ENCODE measurements at places on chromosomes 16 and 17.

DNA sequence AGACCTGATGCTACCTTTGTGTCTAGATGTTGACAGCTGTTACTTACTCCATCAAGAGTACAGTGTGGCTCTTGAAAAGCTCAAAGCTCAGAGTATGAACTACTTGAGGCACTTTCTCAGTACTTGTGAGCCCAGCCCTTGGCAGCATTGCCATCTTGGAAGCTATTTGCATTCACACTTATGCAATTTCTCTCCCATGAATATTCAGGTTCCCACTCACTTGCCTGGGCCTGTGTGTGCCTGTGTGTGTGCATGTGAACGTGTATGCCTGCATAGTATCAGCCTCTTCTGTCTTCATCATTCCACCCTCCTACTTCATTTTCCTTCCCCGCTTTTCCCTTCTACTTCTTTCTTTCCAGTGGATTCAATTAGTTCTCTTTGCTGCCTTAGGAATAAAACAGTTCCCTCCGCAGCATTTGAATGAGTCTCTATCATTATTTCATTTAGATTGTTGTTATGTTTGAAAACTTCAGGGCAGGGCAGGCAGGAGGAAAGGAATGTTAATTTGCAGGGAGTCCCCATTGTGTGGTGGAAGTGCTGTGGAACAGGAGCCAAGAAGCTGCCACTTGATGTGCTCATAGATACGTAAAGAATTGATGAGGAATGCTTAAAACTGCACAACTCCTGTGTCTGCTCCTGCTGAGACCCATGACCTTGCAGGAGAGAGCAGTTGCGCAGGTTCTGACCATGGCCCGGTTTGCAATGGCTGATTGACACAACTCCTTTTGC, 58.9 kb downstream of the HS3ST4 start:
- no peak for DNase-seq

DNA sequence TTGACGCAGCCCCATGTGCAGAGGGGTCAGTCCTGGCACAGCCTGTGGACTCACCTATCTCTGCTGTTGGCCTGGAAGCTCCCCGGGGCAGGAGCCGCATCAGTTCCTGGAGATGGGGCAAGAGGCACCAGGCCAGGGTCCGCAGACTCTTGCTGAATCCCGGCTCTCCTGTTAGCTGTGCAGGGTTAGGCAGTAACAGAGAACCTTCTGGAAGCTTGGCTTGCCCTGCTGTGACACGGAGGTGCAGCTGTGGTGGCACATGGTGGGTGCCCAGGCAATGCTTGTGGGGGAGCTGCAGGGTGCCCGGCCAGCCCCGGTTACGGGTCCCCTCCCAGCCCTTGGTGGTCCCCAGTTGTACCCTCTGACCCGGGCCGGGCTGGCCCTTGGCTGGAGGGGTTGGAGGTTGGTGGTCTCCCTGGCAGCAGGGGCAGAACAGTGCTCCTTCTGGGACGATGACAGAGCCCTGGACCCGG, 26.0 kb upstream of the ZNF469 start:
- no peak for DNase-seq

DNA sequence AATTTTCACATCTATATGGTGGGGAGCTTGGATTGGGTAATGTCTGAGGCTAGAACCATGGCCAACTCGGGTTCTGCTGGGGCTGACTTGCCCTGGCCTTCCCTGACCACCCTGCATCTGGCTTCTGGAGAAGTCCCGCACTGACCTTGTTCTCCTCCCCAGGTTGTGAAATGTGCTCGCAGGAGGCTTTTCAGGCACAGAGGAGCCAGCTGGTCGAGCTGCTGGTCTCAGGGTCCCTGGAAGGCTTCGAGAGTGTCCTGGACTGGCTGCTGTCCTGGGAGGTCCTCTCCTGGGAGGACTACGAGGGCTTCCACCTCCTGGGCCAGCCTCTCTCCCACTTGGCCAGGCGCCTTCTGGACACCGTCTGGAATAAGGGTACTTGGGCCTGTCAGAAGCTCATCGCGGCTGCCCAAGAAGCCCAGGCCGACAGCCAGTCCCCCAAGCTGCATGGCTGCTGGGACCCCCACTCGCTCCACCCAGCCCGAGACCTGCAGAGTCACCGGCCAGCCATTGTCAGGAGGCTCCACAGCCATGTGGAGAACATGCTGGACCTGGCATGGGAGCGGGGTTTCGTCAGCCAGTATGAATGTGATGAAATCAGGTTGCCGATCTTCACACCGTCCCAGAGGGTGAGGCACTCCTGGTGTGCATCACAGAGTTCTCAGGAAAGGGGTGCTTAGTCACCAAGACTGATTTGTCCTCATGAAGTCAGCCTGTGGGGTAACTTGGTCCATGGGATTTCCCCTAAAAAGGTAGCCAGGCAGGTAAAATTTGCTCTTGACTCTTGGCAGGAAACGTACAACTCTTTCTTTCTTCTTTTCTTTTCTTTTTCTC, 6.1 kb downstream of the NOD2 start:
- DNase-seq: no peak

DNA sequence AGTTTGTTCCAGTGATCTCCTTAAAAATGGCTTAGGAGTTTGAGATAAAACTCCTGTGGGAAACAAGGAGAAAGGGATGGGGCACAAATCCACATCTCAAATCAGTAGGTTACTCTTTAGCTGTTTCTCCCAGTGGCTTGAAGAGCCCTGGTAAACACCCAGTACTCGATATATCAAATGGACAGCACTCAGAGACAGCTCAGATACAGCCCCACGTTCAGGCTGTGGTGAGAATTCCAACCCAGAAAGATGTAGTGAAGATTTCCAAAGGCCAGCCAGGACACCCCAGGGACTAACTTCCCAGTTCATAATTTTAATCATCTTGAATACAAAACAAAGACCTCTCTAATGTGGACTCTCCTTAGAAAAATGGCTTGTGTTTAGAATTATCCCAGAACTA, 6.4 kb upstream of the VEZF1 start:
- DNase-seq: no peak

DNA sequence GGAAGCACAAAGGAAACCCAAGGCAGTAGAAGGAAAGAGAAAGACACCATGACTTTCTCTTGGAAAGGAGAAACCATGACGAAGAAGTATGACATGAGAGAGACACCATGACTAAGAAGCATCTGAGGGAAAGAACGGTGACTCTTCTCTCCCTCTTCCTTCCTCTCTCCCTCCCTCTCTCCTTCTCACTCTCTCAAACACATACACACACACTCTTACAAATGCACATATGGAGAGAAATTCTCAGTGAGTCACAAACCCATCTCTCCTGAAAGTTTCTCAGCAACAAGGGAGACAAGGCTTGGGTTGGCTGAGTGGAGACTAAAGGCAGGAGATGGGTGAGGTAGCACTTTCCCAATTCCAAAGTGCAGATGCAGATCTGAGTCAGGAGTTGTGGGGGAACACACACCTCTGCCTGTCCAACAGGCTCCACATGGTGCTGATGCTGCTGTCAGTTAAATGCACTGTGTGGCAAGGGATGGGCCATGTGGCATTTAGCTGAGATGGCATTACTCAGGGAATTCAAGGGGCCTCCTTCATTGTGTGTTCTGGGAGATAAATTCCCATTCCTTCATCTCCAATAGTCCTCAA, 336.7 kb upstream of the C16orf82 start:
- DNase-seq: no peak

GRCh38 chr16:82924075-82924854, 297.5 kb downstream of the CDH13 start:
- no peak for DNase-seq

DNA sequence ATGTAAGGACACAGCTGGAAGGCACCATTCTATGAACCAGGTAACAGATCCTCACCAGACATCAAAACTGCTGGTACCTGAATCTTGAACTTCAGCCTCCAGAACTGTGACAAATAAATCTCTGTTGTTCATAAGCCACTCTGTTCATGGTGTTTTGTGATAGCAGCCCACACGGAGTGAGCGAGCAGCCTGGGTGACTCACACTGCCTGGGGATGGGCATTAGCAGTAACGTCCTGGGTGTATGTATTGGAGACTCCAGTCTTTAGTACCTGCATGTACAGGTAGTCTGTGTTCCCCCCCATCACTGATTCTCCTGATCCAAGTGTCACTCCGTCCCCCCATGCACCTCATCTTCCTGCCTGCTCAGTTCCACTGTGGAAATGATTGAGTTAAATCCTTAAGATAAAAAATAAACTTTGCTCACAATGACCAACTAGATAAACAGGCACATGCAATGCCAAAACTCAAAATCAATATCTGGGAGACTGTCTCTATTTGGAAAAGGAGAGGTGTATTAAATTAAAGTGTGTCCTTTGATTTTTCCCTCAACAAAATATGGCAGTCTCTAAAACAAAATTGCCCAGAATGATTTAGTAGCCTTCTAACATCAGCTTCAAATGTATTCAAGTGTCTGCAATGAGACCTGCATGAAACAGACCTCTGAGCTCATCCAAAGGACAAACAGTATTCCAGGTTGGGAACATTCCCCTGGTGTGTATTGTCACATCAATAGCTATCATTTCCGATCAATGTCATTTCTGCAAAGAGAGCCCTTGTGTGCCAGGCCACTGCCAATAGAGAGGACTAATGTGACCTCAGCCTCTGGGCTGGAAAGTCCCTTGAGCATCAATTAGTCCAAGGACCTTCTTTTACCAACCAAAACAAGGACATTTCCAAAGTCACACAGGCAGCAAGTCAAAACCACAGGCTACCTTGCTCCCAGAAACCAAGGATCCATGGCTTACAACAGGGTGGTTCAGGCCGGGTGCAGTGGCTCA, 12.2 kb upstream of the VAT1L start:
- DNase-seq: no peak

- DNase-seq: peak; percentile 52
Measured at GRCh38 chr16:46621006-46621933, at the start of gene SHCBP1. SHCBP1 (minus strand) TSS chr16:46621379; CDS start chr16:46621359, 20 bp downstream.

- DNase-seq: no peak
Measured at GRCh38 chr17:16879686-16880085, 92.2 kb downstream of the TNFRSF13B start.

GRCh38 chr17:63934183-63935112, 2.3 kb upstream of the CD79B start:
- no peak for DNase-seq

DNA sequence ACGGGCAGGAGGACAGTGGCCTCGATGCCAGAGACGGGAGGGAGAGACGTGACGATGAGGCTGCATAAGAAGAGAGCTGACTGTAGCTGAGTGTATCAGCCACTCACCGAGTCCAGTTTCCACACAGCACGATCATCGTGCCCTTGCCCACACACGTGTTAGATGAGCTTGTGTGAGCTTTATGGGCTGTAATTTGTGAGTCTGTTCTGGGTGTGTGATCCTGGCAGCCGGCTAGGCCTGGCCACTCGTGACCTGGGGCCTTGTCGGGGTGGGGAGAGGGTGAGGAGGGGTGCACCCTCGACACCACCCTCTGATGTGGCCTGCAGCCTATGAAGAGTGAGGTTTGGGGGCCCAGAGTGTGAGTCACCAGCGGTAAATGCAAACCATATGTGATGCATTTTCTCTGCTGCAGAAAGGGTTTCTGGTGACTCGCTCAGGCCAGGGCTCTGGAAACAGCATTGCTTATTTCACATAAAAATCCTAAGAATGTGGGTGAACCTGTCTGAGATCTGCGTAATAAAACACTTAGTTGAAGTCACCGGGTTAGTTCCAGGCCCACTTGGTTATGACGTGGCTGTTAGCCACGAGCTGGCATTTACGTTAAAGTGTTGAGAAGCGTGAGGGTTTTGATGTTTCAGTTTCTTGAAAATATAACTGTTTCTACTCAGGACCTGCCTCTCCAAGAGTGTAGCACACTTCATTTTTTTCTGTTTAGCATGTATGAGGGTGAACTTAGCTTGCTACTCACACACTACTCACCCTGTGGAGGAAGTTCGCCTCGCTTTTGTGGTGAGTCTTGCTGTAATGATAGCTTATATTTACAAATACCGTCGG, 4.2 kb downstream of the METRNL start:
- DNase-seq: peak; percentile 68

DNA sequence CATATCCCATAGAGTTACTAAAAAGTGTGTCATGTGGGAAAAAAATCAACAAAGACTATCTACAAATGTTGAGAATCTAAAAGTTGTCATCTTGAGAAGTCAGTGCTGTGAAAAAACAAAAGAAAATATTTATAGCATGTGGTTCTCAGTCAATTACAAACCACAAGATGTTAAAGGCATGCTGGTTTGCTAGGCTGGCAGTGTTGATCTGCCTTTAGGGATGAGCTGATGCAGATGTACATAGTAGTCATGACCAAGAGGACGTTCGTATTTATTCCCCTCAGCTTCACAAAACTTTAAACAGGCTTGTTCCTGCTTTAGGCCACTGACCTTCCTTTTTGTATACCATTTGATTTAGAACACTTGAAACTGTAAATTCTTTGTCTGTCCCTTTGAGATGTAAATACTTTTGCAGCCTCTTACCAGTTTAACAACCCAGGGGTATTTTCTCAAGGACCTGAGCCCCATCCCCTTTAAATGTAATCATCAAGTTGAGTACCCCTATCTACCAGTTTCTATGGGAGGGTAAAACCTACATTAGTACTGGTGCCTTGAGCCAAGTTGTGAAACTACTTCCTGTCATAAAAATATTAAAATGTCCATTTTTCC, 446.6 kb downstream of the KCNJ18 start:
- no peak for DNase-seq

GRCh38 chr16:27972500-27972899, 91.0 kb downstream of the GSG1L start:
- DNase-seq: peak; percentile 23

GRCh38 chr17:1072551-1072961, 75.6 kb downstream of the TIMM22 start:
- DNase-seq: no peak

DNA sequence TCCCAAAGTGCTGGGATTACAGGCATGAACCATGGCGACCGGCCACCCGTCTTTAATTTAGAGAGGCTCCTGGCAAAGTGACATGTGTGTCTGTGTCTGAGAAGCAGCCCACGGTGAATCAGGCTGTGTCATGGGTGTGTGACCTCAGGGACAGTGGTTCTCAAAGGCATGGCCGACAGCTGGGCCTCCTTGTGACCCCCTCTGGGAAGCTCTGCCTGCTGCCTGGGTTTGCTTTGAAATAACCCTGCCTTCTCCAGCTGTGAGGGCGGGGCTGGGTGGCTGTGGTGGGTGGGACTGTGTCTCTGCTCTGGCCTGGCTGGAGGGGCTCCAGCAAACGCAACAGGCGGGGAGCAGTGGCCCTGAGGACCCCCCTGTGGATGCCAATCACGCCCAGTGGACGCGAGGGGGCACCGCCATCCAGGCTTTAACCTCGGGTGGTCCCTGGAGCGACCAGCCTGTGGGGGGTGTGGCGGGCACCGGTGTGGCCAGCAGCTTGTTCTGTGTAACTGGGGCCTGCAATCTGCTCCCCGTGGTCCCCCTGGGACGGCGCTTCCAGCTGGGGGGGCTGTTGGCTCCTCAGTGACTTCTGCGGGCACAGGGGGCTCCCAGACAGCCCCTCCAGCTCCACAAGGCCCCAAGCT, 8.8 kb upstream of the APRT start:
- no peak for DNase-seq

Data from activated T-cell treated with anti-CD3 and anti-CD28 coated beads, Interleukin-2, amount 50 U/mL, for 1 hour (primary cell).